Esophagus muscularis mucosa (tissue), 4 donors: ENCODE measurements at places on chromosomes 12 and 14. TPM values are rescaled to one million over a fixed set of nuclear protein-coding genes. Genes with fewer than 3 reads are reported as not detected.

The MRPL42 gene
- total RNA-seq = 21.6 TPM

The CRIP2 gene
- total RNA-seq = 383 TPM

The RHEBL1 gene
- total RNA-seq = not detected

The CHFR gene
- total RNA-seq = 41.7 TPM

DNA sequence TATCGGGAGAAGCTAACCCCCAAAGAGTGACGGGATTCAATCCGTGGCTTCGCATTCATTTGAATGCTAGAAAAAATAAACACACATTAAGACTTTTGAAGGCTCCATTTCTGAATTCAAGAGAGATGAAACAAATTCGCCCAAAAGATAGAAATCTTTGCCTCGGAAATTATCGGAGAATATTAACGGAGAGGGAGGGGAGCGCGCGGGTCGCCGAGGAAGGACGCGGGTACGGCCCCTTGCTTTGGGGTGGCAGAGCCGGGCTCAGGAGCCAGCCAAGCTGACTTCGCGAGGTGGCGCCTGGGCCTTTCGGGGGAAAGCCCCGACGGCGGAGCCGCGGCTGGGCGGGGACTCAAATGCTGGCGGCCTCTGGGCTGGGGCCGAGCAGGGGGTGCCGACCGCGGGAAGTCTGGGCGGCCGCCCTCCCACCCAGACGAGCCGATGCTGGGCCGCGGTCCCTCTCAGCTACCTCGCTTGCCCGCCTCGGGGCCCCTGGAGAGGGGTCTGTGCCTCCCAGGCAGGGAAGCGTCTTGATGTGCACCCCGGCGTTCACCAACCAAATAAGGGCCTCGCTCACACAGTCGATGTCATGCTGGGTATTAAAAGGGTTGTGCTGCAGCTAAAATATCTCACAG, 14.7 kb downstream of the NKX2-1 start:
- H3K27ac ChIP-seq = no peak overlapping the region
- H3K27me3 ChIP-seq = peaks cover 94% of the 10 kb centered on the region
- H3K4me1 ChIP-seq = peaks cover 31% of the 10 kb centered on the region
- no peak overlapping the region for H3K4me3 ChIP-seq

- H3K36me3 ChIP-seq = no peaks in the 10 kb centered on the region
- H3K4me1 ChIP-seq = no peaks in the 10 kb centered on the region
- no peak overlapping the region for H3K4me3 ChIP-seq
- no peaks in the 10 kb centered on the region for H3K27me3 ChIP-seq
Measured at GRCh38 chr12:124311292-124312109, 16.6 kb downstream of the RFLNA start.

DNA sequence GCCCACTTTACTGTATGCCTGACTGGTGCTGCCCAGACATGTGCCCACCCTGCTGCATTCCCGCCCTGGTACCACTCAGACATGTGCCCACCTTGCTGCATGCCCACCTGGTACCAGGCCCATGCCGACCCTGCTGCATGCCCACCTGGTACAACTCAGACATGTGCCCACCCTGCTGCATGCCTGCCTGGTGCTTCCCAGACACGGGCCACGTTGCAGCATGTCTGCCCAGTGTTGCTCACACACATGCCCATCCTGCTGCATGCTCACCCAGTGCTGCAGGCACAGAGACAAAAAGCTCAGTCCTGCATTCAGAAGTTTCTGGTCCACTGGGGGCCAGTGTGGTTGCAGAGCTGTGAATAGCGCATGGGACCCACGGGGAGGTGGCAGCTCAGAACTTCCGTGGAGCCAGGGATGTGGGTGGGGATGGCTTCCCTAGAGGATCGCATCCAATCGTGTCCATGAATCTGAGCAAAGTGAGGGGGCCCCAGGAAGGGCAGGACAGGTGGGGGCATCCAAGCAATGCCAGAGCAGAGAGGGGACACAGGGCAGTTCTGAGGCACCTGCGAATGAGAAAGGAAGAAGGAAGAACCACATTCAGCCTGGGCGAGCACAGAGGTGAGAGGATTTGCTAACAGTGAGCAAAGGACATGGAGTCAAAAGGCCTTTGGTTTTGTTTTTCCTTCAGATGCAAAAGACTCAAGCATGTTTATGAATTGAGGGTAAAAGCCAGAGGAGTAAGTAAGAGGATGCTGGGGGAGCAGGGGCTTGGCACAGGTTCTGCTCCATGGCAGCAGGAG, 175.9 kb upstream of the C14orf180 start:
- no peak overlapping the region for H3K4me3 ChIP-seq
- H3K36me3 ChIP-seq = no peaks in the 10 kb centered on the region
- peak; percentile 72 for DNase-seq

DNA sequence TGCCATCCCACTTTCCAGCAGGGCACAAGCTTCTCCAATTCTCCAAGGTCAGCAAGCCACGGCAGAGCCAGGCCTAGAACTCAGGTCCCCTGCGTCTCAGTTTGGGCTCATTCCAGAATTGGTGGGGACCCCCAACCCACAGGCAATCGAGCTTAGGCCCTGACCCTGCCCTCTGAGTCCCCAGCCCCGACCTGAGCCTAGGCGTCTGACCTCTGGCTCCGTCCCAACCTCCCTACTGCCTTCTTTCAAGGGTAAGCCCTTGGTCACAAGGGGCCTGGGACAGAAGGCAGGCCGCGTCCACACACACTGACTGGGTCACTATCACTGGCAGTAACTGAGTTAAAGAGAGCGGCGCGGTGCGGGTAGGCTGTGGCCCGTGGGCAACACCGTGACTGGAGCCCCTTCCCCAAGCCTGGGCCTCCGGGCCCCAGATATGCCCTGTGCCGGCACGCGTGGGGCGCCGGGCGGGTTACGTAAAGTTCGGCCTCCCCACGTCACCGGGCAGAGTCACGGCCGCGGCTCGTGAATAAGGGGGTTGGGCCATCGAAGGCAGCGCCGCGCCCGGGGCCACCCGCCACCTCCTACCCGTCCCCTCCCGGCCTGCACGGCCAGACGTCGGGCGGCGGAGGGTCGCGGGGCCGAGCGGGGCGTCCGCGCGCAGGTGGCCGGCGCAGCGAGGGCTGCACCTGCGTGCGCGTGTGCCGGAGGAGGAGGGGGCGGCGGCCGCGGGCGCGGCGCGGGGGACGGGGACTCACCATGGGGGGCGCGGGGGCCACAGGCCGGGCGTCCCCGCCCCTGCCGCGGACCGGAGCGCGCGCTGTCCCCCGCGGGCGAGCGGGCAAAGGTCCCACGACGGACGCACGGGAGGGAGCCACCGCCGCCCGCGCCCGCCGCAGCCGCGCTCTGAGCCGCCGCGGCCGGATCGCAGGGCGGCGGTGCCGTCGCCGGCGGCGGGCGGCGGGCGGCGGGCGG, 516 bp downstream of the ANKRD9 start:
- peaks cover 24% of the 10 kb centered on the region for H3K36me3 ChIP-seq
- DNase-seq = no peak
- no peaks in the 10 kb centered on the region for H3K27me3 ChIP-seq
- peak overlapping the region; percentile 91 for H3K27ac ChIP-seq
- H3K4me3 ChIP-seq = peak overlapping the region; percentile 77

DNA sequence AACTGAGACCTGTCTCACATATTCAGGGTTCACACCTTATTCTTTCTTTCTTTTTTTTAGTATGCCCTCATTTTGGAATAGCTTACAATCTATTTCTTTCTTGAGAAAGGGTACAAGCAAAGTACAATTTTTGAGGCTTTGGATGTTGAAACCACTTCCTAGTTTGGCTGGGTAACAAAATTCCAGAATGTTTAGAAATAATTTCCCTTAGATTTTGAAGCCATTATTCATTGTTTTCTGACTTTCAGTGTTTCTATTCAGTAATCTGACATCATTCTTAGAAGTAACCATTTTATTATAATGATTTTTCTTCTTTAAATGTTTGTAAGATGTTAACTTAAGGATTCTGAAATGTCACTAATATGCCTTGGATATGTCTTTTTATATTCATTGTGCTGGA, 28.2 kb downstream of the ST8SIA1 start:
- H3K36me3 ChIP-seq = peaks cover 6% of the 10 kb centered on the region
- no peak overlapping the region for H3K27ac ChIP-seq
- no peaks in the 10 kb centered on the region for H3K27me3 ChIP-seq
- H3K4me3 ChIP-seq = no peak overlapping the region
- H3K4me1 ChIP-seq = peaks cover 8% of the 10 kb centered on the region
